ENCODE measurements at places on chromosomes 13 and 19.

- no peak for DNase-seq
Measured at GRCh38 chr19:50969413-50969760, at the start of gene KLK6. Gene KLK6, minus strand, starts transcription at chr19:50969591. Its CDS starts 1,487 bp downstream, at chr19:50968104.

DNA sequence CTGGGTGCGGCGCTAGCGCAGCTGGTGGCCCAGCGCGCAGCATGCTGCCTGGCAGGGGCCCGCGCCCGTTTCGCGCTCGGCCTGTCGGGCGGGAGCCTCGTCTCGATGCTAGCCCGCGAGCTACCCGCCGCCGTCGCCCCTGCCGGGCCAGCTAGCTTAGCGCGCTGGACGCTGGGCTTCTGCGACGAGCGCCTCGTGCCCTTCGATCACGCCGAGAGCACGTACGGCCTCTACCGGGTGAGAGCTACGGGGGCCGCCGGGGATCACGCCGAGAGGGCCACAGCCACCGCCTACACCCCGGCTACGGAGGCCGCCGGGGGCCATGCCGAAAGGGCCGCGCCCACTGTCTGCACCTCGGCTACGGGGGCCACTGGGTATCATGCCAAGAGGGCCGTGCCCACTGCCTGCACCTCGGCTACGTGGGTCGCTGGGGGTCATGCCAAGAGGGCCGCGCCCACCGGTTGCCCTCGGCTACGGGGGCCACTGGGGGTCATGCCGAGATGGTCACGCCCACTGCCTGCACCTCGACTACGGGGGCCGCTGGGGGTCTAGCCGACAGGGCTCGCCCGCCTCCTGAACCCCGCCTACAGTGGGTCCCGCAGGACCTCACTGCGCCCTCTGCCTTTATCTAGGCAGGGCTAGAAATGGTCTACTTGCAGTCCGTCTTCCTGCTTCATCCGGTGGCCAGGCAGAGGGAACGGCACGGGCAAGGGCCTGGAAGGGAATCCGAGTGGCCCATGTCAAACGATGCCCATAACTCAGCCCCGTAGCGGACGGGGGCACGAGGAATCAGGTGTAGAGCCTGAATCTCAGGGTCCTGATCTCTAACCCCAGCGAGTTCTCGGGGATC, 500 bp downstream of the PGLS start:
- peak; percentile 91 for DNase-seq

GRCh38 chr19:16325161-16325527, 518 bp downstream of the KLF2 start:
- DNase-seq, result peak; percentile 61

DNA sequence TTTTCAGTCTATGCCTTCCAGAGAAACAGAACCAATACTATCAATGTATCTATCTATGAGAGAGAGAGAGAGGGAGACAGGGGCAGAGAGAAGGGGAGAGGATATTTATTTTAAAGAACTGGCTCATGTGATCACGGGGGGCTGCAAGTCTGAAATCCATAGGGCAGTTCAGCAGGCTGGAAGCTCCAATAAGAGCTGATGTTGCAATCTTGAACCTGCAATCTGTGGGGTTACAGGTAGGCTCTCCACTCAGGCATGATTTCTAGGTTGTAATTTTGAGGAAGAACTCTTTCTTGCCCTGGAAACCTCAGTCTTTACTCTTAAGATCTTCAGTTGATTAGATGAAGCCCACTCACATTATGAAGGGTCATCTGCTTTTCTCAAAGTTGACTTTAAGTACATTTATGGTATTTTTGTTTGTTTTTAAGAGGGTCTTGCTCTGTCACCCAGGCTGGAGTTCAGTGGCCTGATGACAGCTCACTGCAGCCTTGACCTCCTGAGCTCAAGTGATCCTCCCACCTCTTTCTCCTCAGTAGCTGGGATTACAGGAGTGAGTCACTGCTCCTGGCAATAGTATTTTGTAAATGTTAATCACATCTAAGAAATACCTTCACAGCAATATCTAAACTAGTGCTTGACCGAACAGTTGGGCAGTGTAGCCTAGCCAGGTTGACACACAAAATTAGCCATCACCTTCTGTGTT, 376.4 kb downstream of the FGF9 start:
- no peak for DNase-seq

GRCh38 chr13:102970542-102970941, 95.7 kb downstream of the SLC10A2 start:
- DNase-seq, result no peak

DNA sequence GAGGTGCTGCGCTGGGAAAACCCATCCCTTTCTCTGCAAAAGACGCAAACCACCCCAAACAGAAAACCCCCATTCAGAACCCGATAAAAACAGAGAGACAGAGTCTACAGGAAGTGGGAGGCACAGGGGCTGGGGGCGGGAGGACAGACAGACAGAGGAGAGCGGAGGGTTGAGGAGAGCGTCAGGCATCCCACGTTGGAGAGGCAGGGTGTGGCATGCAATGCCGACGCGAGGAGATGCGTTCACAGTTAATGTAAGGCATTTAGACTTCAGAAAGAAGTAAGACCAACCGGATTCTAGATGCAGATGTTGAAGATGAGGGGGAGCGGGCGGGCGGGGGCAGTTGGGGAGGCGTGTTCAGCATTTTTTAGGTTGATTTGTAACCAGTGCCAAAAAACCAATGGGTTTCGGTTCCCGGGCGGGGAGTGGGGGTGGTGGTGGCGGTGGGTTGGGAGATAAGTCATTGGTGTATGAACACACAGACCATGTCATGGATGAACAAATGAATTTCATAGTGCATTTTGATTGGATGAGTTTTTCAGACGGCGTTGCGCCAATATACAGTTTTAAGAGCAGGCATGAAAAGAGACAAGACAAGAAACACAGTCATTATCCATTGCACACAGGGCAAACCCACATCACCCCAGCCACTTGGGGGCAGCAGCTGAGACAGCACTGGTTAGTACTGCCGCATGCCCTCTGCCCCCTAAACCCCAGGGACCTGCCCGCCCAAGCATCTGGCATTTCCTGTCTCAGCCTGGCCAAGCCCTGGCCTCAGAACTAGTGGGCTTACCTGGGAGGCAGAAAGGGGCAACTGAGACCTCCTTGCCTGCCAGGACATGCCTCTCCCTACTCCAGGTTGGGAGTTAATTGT, 91.3 kb downstream of the IER2 start:
- peak; percentile 19 for DNase-seq

- DNase-seq, result peak; percentile 40
Measured at GRCh38 chr19:3274942-3275582, 50.6 kb downstream of the CELF5 start.

DNA sequence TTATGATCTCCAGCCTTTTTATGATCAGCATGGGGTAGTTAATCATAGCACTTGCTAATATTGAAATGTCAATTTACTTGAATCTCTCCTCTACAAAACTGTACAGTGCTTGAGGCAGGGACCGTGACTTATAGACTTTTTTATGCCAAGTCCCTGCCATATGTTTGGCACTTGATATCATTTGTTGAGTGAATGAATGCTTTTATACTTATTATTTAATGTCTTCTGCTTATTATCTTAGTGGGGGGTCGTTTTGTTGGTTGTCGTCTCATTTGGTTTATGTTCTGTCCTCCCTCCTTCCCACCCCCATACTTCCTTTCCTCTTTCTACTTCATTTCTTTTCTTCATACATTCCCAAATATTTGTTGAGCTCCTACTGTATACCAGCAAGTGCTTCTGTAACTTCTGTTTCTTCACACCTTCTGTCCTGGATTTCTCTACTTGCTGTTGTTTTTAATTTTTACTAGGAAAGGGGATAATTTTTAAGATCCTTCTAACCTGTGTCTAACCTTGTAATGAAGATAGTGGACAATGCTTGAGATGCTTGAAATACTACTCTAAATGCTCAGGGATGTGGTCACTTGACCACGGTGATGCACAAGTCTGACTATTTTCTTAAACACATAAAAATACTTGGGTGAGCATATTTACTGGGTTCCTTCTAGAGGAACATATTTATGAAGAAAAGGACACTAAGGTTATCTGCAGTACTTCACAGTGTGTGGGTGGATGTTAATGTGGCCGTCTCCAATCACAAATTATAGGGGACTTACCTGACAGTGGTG, 223.8 kb downstream of the TDRD3 start:
- no peak for DNase-seq

GRCh38 chr19:18543814-18544475, 572 bp upstream of the FKBP8 start:
- DNase-seq, result peak; percentile 80

GRCh38 chr13:22235950-22236290, 565.0 kb downstream of the FGF9 start:
- no peak for DNase-seq

GRCh38 chr13:89554801-89555200, 1792.7 kb upstream of the MIR17HG start:
- no peak for DNase-seq

All from naive thymus-derived CD4-positive, alpha-beta T cell (primary cell).